Dorsolateral prefrontal cortex (tissue), 122 donors: ENCODE measurements at places on chromosomes 6 and 20. TPM values are rescaled to one million over a fixed set of nuclear protein-coding genes. Genes with fewer than 3 reads are reported as not detected.

DNA sequence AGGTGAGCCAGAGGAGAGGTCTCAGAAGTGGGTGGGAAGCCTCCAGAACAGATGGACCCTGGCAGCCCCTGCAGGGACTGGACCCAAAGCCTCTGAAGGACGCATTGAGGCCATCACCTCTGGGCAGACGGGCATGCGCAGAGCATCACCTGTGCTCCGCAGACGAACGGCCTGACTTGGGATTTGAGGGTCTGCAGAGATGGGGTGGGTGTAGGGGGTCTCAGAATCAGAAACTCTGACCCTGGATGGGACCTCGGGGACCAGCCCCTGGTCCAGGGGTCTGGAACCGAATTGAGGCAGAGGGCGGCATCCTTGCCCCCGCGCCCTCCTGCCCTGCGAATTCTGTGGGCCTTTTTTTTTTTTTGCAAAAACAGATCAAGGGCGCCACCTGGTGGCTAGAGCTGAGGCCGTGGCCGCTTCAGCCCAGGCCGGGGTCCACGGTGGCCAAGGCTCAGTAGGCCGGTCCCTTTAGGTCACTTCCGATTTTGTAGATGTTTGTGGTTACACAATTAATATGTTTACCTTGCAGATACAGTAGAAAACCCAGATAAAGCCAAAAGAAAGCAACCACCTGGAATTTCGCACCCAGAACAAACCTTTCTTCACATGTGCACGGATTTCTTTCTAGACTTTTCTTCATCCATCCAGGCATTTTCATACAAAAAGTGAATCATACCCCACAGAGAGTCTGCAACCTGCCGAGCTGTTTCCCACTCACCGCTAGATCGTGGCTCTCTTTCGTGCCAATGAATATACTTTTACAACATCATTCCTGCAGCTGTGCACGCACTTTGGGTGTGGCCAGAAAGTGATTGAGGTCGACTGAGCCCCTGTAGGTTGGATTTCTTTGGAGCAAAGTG lies 25.9 kb downstream of the ZBP1 start:
- no peak for DNase-seq

GRCh38 chr6:45494416-45495135 lies 116.8 kb upstream of the SUPT3H start:
- DNase-seq, result no peak

DNA sequence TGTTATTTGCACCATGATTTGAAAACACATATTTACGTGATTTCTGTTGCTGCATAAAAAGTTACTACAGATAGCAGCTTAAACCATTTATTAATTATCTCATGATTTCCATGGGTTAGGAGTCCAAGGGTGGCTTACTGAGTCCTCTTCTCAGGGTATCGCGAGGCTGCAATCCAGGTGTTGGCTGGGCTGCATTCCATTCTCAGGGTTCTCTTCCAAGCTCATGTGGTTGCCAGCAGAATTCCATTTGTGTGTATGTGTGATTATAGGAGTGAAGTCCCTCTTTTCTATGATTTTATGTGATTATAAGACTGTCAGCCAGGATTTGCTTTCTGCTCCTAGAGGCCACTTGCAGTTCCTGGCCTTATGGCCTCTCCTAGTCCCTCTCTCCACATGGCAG lies 135.1 kb downstream of the FAM83B start:
- no peak for DNase-seq

DNA sequence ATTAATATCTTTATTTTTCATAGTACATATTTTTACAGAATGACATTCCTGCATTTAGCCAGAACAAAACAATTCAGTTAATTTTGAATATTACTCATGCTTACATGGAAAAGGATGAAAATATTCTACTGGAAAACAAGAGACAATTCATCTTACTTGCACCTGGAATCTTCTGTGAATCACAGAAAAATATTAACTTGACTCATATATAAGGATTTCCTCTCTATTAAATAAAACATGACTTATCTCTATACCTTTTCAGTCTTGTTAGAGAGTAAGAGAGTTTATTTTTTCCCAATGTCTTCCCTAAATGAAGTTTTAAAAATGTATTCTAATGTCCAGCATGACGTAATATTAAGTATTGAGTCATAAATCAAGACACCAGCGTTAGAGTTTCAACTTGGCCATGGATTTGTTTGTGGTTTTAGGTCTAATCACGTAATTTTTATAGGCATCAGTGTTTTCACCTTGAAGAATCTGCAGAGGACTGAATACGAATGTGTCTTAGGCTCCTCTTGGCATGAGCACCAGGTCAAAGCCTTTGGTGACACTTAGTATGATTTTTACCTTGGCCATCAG lies 445.1 kb upstream of the JAG1 start:
- DNase-seq, result no peak

DNA sequence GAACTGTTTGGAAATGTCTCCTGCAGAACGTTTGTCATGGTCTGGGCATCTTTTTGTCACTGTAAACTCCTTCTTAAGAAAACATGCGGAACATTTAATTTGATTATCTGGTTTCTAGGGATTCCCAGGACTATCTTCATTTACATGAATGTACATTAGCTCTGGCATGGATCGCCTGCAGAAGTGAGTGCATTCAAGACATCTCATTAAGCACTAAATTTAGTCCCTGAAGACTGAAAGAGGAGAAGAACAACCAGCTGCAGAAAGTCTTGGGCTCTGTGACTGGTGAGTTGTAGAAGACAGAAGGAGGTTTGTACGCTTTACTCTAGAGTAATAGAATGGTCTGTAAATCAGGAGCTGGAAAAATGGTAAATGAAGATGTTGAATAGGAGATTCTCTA lies 540.7 kb downstream of the BCKDHB start:
- no peak for DNase-seq

DNA sequence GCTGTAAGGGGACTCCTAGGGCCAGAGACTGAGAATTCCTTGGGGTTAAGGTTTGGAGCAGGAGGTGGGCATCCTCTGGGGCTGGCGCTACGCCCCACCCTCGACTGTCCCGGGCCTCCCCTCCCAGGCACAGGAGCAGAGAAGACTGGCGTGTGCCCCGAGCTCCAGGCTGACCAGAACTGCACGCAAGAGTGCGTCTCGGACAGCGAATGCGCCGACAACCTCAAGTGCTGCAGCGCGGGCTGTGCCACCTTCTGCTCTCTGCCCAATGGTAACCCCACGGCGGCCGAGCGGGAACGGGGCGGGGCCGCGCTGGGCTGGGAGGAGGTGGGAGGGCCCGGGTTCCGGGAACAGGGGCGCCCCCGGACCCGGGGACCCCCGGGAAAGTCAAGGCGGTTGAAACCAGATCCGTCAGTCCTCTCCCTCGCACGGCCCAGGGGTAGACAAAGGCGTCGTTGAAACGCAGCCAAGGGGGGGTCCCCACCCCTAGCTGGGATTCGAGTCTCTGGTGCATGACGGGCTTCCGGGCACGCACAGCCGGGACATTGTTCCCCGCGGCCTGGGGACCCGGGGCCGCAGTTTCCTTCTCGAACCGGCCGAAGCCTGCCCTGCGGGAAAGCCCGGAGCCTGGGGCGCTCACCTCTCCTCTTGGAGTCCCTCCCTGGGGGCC lies 844 bp downstream of the WFDC2 start:
- DNase-seq, result peak; percentile 38

- DNase-seq, result no peak
Observed at GRCh38 chr20:14726591-14726990, 389.2 kb upstream of the FLRT3 start.

- no peak for DNase-seq
Observed at GRCh38 chr6:23688650-23689049, 437.4 kb upstream of the NRSN1 start.

The DEFB115 gene
- not detected for total RNA-seq

The F13A1 gene
- total RNA-seq, result 4.5 TPM

The SNAP91 gene
- 275 TPM for total RNA-seq

GRCh38 chr6:83057705-83058321 lies 7.8 kb downstream of the UBE3D start:
- DNase-seq, result peak; percentile 37

The RAET1L gene
- not detected for total RNA-seq

DNA sequence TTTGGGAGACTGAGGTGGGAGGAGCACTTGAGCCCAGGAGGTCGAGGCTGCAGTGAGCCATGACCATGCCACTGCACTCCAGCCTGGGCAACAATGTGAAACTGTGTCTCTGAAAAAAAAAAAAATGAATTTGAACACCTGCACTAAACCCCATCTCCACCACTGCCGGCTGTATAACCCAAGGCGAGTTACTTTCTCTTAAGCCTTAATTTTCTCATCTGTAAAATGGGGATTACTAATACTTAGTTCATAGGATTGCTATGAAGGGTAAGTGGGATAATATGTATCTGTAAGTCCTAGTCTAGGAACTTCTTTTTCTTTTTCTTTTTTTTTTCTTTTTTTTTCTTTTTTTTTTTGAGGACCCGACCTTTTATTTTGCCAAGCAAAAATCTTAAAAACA lies 61.5 kb downstream of the SHLD1 start:
- no peak for DNase-seq

The BPIFB2 gene
- total RNA-seq, result not detected

GRCh38 chr6:35583893-35584688 lies 71.4 kb upstream of the TULP1 start:
- peak; percentile 67 for DNase-seq

DNA sequence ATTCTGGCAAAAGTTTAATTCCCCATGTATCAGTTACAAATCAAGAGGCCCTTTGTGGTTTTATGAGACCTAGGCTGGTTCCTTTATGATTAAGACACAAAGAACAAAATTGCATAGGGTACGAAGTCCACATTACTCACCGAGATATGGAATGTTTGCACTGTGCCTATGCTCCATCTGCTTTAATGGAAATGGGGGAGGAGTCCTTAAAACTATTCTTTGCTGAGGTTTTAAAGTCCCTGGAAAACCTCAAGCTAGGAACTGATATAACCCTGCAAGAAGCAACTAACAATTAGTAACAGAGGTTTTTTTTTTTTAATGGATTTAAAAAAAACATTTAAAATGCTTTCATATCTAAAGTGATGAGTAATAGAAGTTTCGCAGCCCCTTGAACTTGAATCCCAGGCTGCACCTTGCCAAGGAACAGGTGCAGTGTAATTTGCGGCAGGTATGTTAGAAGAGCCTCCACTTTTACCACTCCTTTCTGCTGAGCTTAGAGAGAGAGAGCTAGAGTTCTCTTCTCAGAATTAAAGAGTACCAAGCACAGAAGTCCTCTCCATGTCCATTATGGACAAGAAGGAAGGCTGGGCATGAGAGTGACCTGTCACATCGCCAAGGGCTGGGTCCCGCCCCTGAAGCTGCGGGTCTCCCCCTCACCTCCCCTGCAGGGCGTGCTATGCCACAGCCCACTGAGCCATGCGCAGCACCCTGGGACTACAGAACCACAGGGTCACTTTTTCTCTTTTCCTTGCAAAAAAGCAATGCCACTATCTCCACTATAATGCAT lies 2.3 kb downstream of the SERPINB1 start:
- no peak for DNase-seq
